ENCODE measurements at places on chromosomes 3 and 15. TPM values are rescaled to one million over a fixed set of nuclear protein-coding genes. Genes with fewer than 3 reads are reported as not detected.

CEP63 gene
- total RNA-seq: 25.7 TPM

SAMMSON gene
- not detected for total RNA-seq

PLA2G4E gene
- total RNA-seq: not detected

SPINK8 gene
- total RNA-seq: not detected

MYL3 gene
- total RNA-seq: not detected
